Endothelial cell of umbilical vein (primary cell): ENCODE measurements at places on chromosomes 7 and 10. TPM values are rescaled to one million over a fixed set of nuclear protein-coding genes. Genes with fewer than 3 reads are reported as not detected.

COL26A1 gene
- not detected in 2 replicates for total RNA-seq

PLEKHS1 gene
- total RNA-seq = not detected in 2 replicates

UTF1 gene
- not detected in 2 replicates for total RNA-seq

KCNIP2 gene
- total RNA-seq = 2.2 and 3.0 TPM in 2 replicates

DNA sequence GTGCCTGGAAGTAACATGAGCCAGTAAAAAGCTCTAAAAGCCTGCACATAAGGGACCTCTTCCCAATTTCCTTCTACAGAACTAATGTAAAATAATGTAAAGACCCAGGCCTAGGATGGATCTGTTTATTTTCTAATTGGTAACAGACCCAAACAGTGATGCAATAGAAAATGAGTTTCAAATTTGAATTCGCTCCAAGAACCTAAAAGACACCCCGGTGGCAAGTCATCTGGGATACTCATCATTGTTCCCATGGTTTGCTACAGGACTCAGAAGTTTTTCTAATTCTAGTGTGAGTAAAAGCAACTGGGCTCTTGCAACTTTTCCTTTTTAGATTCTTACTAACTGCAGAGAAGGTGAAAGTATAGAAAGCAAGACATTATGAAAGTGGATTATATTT is 271.3 kb upstream of the CACNA2D1 start:
- H3K27me3 ChIP-seq = no peaks in the 10 kb centered on the region
- no peaks in the 10 kb centered on the region for H3K4me1 ChIP-seq
- no peaks in the 10 kb centered on the region for H3K36me3 ChIP-seq
- no peak for DNase-seq
- no peak overlapping the region for H3K27ac ChIP-seq
- H3K4me3 ChIP-seq = no peak overlapping the region

DNA sequence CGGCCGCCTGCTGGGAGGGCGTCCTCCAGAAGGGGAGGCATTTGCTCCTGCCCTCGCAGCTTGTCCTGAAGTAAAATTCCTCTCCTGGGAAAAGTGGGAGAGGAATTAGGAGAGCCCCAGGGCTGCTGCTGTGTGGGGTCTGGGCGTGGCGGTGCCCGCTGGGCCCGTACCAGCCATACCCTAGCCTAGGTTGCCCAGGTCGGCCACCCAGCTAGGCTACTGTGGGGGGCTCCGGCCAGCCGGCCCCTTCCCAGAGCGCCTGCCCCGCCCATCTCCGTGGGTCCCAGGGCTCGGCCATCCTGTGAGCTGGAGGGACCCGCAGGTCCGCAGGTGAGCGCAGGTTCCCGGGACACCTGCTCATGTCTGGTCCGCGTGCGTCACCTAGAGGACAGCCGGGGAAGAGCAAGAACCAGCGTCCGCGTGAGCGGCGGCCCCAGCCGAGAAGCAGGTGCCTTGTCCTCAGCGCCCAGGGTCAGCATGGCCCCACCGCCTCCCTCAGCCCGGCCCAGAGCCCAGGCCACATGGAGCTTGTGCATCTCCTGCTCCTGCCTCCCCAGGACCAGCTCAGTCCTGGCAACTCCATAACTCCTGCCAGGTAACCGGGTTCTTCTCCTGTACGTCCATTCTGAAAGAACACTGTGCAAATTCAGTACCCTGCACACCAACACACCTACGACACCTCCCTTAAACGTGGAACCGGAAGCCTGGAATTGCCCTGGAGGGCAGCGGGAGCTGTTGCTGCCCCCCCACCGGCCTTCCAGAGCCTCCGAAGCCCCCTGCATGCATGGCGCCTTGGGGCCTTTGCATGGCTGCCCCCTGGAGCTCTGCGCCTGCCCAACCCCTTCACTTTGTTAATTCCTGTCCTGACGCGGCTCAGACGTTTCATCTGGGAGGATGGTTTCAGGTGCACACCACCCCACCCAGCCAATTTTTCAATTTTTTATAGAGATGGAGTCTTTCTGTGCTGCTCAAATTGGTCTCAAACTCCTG is 22.8 kb upstream of the FOXL3 start:
- no peaks in the 10 kb centered on the region for H3K27me3 ChIP-seq
- H3K36me3 ChIP-seq = no peaks in the 10 kb centered on the region
- no peak overlapping the region for H3K27ac ChIP-seq
- H3K4me3 ChIP-seq = no peak overlapping the region

DNA sequence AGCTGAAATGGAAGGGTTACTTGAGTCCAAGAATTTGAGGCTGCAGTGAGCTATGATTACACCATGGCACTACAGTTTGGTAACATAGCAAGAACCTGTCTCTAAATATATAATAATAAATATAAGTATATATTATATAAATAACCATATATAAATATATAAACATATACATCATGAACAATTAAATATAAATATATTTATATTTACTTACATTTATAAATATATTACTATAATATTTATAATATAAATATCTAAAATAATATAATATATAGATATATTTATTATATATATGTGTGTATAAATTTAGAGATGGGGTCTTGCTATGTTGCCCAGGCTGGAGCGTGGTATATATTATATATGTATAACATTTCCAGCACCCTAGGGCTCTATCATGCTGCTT is 42.4 kb upstream of the LYZL1 start:
- peaks cover 2% of the 10 kb centered on the region for H3K27me3 ChIP-seq
- DNase-seq = no peak
- H3K4me3 ChIP-seq = no peak overlapping the region
- no peaks in the 10 kb centered on the region for H3K4me1 ChIP-seq

DNA sequence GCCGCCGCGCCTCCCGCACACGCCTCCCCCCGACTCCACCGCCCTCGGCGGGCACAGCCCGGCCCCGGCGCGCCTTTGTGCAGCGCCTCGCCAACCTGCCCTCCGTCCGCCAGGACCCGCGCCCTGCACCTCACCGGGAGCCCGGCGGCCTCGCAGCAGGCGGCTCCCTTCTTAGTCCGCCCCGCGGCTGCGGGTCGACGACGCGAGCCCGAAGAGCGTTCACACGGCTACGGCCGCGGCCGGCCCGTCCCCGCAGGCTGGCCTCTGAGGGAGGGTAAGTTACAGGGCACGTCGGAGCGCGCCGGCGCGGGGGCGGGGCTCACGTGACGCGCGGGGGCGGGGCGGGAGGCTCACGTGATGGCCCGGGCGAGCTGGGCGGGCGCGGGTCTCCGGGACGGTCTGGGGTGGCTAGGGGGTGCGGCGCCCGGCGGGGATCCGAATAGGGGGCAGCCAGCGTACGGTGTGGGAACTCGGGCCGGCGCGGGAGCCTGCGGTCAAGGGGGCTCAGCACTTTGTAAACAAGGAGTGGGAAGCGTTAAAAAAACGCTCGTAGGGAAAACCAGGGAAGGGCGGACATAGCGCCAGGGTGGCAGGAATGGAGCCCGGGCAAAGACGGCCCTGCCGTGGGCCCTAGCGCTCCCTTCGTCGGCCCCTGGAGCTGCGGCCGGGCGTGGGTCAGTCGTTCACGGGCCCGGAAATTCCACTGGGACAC is at the start of gene ARHGAP12:
TSS of gene ARHGAP12 (minus strand) at position 283 of the 712 bp plus-strand sequence. CDS start 19,976 bp downstream, outside the sequence.
- no peaks in the 10 kb centered on the region for H3K27me3 ChIP-seq
- H3K27ac ChIP-seq = peak within 1 kb of the TSS; percentile 70
- DNase-seq = peak; percentile 89
- peak within 1 kb of the TSS; percentile 74 for H3K4me3 ChIP-seq
- no peaks in the 10 kb centered on the region for H3K36me3 ChIP-seq

GRCh38 chr7:10584886-10585285 is 388.8 kb upstream of the PHF14 start:
- no peaks in the 10 kb centered on the region for H3K27me3 ChIP-seq
- no peak for DNase-seq
- no peak overlapping the region for H3K27ac ChIP-seq
- no peak overlapping the region for H3K4me3 ChIP-seq
- no peaks in the 10 kb centered on the region for H3K4me1 ChIP-seq
- H3K36me3 ChIP-seq = no peaks in the 10 kb centered on the region

DNA sequence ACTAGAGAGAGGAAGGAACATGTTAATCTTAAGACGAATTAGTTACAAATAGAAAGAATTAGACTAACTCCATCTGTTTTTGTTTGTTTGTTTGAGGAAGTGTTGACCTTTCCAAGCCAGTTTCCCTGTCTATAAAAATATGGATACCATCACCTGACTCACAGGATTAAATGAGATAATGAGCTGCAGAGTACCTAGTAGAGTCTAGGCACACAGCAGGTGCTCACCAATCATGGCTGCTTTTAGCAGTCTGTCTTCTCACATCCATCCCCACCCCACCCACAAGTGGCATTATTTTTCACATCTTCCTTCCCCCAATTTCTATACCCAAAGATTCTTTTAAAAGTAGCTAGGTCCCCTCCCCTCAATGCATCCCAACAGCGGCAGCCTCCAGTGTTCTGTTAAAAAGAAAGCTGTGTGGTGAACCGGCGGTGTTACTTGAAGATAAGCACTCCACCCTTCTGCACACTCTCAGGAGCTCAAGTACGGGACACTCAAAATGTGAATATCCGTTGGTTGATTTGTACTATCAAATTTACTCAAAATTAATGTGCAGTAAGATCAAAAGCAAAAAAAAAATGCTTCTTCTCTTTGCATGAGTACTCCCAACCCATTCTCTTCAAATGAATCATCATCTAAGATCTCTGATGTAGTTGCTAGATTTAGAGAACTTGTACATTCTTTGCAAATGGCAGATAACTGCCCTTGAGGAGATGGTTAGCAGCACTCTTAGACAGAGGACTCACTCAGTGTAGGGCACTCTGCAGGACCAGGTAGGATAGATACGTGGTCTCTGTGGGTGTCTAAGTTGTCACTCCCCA is 145.4 kb upstream of the ASAH2 start:
- no peak for DNase-seq
- H3K36me3 ChIP-seq = no peaks in the 10 kb centered on the region
- H3K4me1 ChIP-seq = peaks cover 18% of the 10 kb centered on the region
- H3K27me3 ChIP-seq = no peaks in the 10 kb centered on the region
- no peak overlapping the region for H3K4me3 ChIP-seq
- H3K27ac ChIP-seq = no peak overlapping the region

DNA sequence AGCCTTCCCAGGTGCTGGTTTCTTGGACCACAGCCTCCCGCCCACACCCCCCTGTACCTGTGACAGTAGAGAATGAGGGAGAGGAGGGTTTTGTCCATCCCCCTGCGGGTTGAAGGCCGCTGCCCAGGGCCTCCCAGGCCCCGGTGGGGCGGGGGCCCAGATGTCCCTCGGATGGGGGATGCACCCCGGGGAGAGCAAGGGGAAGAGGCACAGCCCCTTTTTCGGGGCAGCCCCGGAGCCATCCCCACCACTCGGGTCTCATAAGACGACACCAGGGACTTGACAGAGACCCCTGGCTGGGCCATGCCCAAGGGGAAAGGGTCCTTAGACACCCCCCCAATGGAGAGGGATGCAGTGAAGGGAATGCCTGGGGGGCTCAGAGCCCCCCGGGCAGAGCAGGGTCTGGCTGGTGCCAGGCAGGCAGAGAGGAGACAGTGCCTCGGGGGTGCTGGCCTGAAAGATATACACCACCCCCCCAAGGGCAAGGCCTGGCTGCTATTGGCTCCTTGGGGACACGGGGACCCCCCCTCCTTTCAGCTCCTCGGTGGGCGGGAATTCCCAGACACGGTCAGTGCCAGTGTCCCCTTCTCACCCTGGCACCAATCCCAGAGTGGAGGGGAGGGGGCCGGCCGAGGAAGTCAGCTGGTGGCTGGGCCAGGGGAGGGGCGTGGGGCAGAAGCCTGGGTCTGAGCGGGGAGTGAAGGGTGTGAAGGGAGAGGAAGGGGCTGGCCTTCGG is 3.7 kb upstream of the SPACDR start:
- H3K4me1 ChIP-seq = peaks cover 14% of the 10 kb centered on the region
- H3K27ac ChIP-seq = no peak overlapping the region
- no peaks in the 10 kb centered on the region for H3K27me3 ChIP-seq
- no peak for DNase-seq

DNA sequence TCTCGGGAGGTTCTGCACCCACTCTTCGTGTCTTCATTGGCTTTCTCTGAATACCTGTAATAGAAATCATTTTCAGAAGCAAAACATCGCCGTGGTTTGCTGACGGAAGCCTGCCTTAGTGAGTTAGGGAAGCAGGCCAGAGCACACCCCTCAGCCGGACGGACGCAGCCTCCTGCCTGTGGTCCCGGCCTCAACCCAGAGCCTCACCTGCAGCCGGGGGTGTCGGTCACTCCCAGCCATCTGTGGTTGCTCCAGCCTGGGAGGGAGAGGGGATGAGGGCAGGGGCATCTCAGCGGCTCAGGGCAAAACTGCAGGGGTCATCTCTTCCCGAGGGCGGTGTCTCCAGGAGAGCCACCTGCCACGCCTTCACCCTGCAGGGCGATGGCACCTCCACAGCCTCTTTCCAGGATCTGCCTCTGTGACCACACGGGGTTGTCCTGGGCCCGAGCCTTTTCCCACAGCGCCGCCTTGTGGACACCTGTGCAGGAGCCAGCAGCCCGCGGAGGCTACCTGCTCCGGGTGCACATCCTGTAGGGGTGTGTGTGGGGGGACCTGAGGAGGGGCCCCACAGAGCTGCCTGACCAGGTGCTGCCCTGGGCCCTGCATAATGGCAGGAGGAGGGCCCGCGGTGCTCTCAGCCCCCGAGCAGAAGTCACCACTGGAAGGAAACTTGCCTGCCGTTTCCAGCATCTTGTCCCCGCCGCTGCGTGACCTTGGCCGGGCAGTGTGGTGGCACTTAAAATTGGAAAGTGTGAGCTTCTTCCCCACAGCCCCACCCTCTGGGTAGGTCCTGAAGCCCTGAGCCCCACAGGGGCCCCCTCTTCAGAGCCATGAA is 21.6 kb upstream of the AP5Z1 start:
- H3K27ac ChIP-seq = no peak overlapping the region
- peaks cover 4% of the 10 kb centered on the region for H3K4me1 ChIP-seq
- H3K27me3 ChIP-seq = no peaks in the 10 kb centered on the region
- peaks cover 9% of the 10 kb centered on the region for H3K36me3 ChIP-seq

GRCh38 chr7:129343099-129343700 is 91.0 kb upstream of the STRIP2 start:
- no peaks in the 10 kb centered on the region for H3K36me3 ChIP-seq
- no peaks in the 10 kb centered on the region for H3K4me1 ChIP-seq
- H3K27ac ChIP-seq = no peak overlapping the region
- no peak overlapping the region for H3K4me3 ChIP-seq
- DNase-seq = peak; percentile 68

DNA sequence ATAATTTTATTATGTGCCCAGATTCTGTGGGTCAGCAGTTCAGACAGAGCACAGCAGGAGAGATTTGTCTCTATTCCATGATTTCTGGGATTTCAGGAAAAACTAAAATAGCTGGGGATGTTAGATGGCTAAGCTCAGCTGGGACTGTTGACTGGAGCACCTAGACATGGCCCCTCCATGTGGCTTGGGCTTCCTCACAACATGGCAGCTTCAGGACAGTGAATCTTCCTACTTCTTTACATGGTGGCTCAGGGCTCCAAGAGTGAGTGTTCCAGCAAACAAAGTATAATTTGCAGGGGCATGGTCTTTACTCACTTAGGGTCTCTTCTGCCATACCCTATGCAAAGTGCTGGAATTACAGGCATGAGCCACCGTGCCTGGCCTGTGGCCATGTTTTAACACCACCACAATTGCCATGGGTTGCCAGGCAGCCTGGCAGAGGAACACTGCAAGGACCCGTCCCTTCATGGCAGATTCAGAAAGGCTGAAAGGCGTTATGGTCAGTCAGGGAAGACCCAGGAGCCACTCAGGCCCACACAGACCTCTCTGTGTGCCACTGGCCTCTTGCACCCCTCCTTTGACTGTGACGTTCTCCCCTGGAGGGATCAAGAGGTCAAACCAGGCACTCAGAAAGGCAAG is 50.8 kb upstream of the ZMIZ1 start:
- H3K36me3 ChIP-seq = no peaks in the 10 kb centered on the region
- H3K27ac ChIP-seq = no peak overlapping the region
- no peaks in the 10 kb centered on the region for H3K4me1 ChIP-seq
- no peak overlapping the region for H3K4me3 ChIP-seq

GRCh38 chr7:522071-522950 is 2.7 kb upstream of the PDGFA start:
- no peaks in the 10 kb centered on the region for H3K36me3 ChIP-seq
- H3K27me3 ChIP-seq = peaks cover 11% of the 10 kb centered on the region
- H3K27ac ChIP-seq = no peak overlapping the region
- peak overlapping the region; percentile 5 for H3K4me3 ChIP-seq
- peaks cover 11% of the 10 kb centered on the region for H3K4me1 ChIP-seq
- peak; percentile 52 for DNase-seq
